Neural cell (in vitro differentiated cells): ENCODE measurements at places on chromosomes 4 and X. TPM values are rescaled to one million over a fixed set of nuclear protein-coding genes. Genes with fewer than 3 reads are reported as not detected.

The PFKFB1 gene
- 0.51 and 0.52 TPM in 2 replicates for polyA plus RNA-seq

The RNF175 gene
- polyA plus RNA-seq, result 30.1 and 37.8 TPM in 2 replicates

The SYTL4 gene
- 0.11 TPM in 1 of 2 replicates, not detected in the other for polyA plus RNA-seq

The CSAG3 gene
- polyA plus RNA-seq, result 1.1 and 1.2 TPM in 2 replicates

The IL13RA2 gene
- 1.4 and 3.1 TPM in 2 replicates for polyA plus RNA-seq

The SLITRK4 gene
- polyA plus RNA-seq, result 3.8 and 4.5 TPM in 2 replicates

The ARFIP1 gene
- polyA plus RNA-seq, result 30.3 and 35.1 TPM in 2 replicates

The DNAAF6 gene
- polyA plus RNA-seq, result not detected in 2 replicates

The GATA1 gene
- not detected in 2 replicates for polyA plus RNA-seq

The RAB9B gene
- polyA plus RNA-seq, result 50.6 TPM in 2 replicates

The NPY1R gene
- 15.3 and 19.8 TPM in 2 replicates for polyA plus RNA-seq

The JAKMIP1 gene
- 15.3 and 19.5 TPM in 2 replicates for polyA plus RNA-seq

The FAM133A gene
- polyA plus RNA-seq, result 4.9 and 6.4 TPM in 2 replicates

The GPRASP2 gene
- 93.5 and 96.4 TPM in 2 replicates for polyA plus RNA-seq

The GAGE12F gene
- not detected in 2 replicates for polyA plus RNA-seq

The AR gene
- polyA plus RNA-seq, result 0.82 and 1.1 TPM in 2 replicates

The CD99 gene
- polyA plus RNA-seq, result 6.6 and 11.0 TPM in 2 replicates

The RRH gene
- 0.40 and 1.2 TPM in 2 replicates for polyA plus RNA-seq

The C4orf50 gene
- 1.6 and 1.8 TPM in 2 replicates for polyA plus RNA-seq

The GPR119 gene
- not detected in 2 replicates for polyA plus RNA-seq

The MRFAP1 gene
- 284 and 322 TPM in 2 replicates for polyA plus RNA-seq

The ADGRG4 gene
- polyA plus RNA-seq, result not detected in 2 replicates

The TDO2 gene
- polyA plus RNA-seq, result 0.73 TPM in 1 of 2 replicates, not detected in the other

The MAGEB2 gene
- not detected in 2 replicates for polyA plus RNA-seq

The ADAMTS3 gene
- 0.20 and 0.34 TPM in 2 replicates for polyA plus RNA-seq

The CT45A5 gene
- polyA plus RNA-seq, result not detected in 2 replicates

The RPL10 gene
- polyA plus RNA-seq, result 3,689 and 3,975 TPM in 2 replicates

The SPOCK3 gene
- 7.7 and 7.9 TPM in 2 replicates for polyA plus RNA-seq

The DCAF4L1 gene
- 0.31 and 0.42 TPM in 2 replicates for polyA plus RNA-seq

The HSFX2 gene
- polyA plus RNA-seq, result 1.3 TPM in 1 of 2 replicates, not detected in the other
